ENCODE measurements at places on chromosomes 12 and 14. TPM values are rescaled to one million over a fixed set of nuclear protein-coding genes. Genes with fewer than 3 reads are reported as not detected.

GRCh38 chr12:5308216-5308615 is 123.7 kb upstream of the NTF3 start:
- no peak for DNase-seq

- DNase-seq = no peak
Measured at GRCh38 chr14:44070046-44070445, 437.0 kb downstream of the FSCB start.

GRCh38 chr14:75126121-75126544 is 715 bp downstream of the NEK9 start:
- DNase-seq = peak; percentile 7

GRCh38 chr14:106107703-106108102 is 581.3 kb downstream of the TMEM121 start:
- no peak for DNase-seq

GRCh38 chr12:1212526-1212925 is 221.5 kb downstream of the ERC1 start:
- DNase-seq = no peak

- no peak for DNase-seq
Measured at GRCh38 chr12:127170226-127171180, 1096.5 kb upstream of the TMEM132C start.

GRCh38 chr12:46386877-46387629 is 14.5 kb upstream of the SLC38A2 start:
- no peak for DNase-seq

DNA sequence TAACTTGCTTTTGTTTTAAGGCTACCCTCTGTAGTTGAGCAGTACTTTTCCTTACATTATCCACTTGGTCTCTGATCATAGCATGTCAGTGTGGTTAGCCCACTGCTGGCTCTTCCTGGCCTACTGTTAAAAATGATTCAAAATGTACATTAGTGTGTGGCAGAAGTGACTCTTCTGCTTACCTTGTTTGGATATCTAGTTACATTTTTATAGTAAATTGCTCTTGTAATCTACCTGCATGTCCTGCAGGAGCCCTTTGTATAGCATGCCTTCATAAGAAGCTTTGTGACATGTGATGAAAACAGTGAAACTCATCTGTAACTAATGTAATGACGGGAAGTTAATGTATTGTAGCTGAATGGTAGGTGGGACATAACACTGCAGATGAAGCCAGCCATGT is 8.1 kb downstream of the SPATS2 start:
- no peak for DNase-seq

DNA sequence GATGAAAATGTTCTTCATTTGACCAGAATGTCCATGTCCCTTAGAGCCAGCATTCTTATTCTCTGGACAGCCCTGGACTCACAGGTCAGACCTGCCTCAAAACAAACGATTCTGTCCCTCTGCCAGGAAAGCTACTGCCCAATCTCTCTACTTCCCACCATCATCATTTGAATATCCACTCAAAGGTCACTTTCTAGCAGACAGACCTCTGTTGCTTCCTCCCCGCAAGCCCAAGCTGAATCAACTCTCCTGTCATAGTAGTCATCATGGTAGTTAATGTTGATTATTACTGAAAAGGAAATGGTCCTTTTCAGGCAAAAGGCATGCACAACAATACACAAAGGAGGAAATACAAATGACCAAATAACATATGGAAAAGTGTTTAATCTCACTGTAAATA is 39.6 kb upstream of the CPM start:
- DNase-seq = peak; percentile 23

DNA sequence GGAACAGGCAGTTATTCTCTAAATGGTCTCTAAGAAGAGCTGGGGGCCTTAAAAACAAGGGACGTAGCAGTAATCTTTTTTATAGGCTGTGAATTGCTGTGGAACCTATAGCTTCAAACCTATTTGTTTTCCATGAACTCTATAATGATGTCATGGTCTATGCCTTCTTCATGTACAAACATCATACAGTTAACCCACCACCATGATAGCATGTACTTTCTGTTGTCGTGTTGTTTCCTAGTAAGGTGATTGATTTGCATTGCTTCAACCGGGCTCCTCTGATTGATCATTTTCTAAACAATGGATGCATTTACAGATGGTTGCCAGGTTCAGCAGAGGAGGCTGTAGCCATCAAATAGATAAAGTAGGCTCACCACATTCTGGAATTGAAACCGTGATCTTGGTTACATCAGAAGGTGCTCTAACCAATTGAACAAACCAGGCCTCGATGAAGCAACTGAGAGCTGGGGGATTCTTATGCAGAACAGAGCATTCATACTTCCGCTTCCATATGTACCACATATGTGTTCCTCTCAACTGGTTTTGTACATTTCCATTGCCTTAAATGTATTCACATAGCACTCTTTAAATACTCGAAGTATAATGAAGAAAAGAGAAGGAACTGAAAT is 25.6 kb upstream of the PCNX1 start:
- no peak for DNase-seq

DNA sequence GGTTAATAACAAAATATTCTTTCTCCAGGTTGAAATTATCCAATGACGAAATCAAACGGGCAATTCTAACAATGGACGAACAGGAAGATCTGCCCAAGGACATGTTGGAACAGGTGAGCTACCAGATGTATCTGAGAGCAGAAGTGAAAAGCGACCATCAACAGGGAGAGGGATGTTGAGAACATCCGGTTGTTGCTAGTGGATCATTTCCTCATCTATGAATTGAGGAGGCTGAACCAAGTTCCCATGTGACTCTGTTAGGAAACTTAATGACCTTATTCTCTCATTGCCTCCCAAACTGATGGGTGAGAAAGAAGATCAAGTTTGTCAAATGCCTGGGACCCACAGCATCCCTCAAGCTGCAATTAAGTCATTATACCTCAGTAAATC is 117.7 kb downstream of the GPR135 start:
- DNase-seq = peak; percentile 95

GRCh38 chr12:12020762-12021161 is 50.0 kb upstream of the BCL2L14 start:
- no peak for DNase-seq

DNA sequence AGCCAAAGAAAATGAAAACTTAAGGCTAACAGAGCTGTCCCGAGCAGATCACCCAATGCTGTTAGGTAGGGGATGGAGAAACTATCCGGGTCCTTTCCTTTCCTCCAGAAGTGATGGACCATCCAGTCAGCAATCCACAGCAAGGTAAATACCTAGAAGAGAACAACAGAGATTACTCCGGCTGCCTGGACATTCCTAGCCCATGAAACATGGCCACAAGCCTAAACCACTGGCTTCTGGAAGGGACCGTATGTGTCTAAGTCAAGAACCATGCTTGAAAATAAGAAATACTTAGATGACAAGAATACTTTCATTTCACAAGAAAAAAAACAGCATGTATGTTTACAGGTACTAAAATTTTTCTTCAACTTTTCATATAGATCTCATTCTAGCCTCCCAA is 152.9 kb downstream of the SLC41A2 start:
- DNase-seq = peak; percentile 58

GRCh38 chr12:49417558-49417957 is 50.3 kb downstream of the SPATS2 start:
- DNase-seq = no peak

DNA sequence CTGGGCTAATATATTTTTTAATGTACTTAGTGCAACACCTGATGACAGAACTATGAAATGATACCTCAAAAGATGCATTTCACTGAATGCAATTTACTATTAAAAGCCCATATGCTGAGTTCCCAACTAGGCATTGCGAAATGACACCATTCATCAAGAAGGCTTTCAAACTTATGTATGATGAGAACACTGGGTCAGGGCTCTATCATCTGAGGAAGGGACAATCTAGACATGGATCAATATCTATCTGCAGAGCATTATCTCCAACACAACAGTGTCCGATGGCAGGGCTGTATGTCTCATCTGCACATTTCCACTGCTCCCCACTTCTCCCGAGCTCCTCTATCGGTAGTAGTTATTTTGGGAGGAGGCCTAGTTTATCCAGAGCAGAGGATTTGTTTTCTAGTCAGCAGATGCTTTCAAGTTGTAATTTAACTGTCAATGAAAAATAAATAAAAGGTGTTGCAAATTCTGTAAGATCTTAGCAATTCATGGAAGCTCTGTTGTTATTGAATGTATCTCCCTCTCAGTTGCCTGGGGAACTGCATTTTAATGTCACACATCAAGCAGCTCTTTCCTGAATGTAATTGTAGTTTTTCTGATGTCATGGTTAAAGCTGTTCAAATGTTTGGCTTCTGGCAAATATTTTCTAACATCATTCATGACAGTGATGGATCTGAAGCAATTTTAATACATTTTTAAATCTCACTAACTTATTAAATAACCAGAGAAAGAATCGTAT is 7.4 kb upstream of the GCH1 start:
- no peak for DNase-seq

DNA sequence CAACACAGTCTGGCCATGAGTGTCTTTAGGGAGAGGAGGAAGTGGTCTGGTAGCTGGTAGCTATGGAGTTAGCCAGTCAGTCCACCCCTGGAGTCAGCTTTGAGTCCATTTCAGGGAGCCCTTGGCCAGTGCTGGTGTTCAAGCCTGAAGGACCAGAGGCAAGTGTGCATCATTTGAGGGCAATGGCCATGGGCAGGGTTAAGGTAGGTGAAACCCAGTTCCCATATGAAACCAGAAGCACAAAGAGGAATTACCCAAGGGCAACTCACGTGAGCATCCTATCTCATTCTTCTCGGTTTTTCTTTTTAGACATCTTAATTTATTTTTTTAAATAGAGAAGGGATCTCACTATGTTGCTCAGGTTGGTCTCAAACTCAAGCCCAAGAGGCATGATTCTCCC is 61.3 kb upstream of the ACTN1 start:
- no peak for DNase-seq

DNA sequence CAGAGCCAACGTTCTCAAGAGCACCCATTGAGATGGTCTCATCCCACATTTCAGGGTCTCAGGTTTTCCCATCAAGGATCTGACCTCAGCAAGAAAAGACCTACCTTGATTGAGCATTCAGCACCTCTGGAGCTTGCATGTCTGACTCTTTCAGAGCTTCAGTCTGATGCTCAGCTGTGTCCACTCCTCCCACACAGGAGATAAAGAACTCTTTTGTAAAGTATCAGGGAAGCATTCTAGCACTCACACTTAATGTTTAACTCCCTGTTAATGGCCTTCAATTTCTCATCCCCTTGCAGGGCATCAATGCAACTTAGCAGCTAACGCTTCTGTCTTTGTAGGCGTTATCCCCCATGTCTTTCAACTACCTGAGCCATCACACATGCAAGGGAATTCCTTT is 124.1 kb downstream of the GALC start:
- no peak for DNase-seq

DNA sequence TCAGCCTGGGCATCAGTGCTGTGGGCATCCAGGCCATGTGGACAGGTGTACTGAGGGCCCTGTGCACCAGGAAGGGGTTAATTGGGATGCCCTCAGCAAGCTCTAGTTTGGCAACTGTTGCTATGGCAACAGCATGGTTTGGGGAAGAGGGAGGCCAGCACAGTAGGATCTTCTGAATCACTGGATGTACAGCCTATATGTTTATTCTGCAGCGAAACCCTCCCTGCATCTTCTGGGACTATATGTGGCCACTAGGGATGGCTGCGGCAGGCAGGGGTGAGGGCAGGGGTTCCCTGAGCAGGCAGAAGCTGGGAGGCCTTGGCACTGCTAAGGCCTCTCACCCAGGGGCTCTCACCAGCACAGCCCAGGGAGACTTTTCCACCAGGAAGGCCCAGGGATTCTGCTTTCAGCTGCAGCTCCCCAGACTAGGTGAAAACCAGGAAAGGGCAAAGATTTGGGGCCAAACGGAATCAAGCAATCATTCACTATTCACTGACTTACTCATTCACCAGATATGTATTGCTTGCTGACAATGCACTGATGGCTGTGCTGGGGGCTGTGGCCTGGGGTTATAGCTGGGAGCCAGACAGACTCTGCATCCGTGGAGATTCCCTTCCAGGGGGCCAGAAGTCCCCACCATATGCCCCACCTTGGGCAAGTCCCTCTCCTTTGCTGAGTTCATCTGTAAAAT is 42.8 kb downstream of the IRF2BPL start:
- no peak for DNase-seq

MANSC1 gene
- total RNA-seq = 2.6 TPM

TMEM119 gene
- total RNA-seq = not detected

PLEKHH1 gene
- 4.7 TPM for total RNA-seq

TEX52 gene
- not detected for total RNA-seq

OLR1 gene
- not detected for total RNA-seq

KRT71 gene
- not detected for total RNA-seq

NRXN3 gene
- total RNA-seq = under 0.01 TPM

TSHR gene
- total RNA-seq = not detected

GLIPR1L1 gene
- not detected for total RNA-seq

TRIM9 gene
- total RNA-seq = 0.26 TPM
